ENCODE measurements at places on chromosomes 4 and X.

GRCh38 chrX:68568136-68568535 is 69.3 kb downstream of the YIPF6 start:
- DNase-seq, result no peak

GRCh38 chr4:6271206-6271605 is 1.6 kb downstream of the WFS1 start:
- DNase-seq, result no peak

DNA sequence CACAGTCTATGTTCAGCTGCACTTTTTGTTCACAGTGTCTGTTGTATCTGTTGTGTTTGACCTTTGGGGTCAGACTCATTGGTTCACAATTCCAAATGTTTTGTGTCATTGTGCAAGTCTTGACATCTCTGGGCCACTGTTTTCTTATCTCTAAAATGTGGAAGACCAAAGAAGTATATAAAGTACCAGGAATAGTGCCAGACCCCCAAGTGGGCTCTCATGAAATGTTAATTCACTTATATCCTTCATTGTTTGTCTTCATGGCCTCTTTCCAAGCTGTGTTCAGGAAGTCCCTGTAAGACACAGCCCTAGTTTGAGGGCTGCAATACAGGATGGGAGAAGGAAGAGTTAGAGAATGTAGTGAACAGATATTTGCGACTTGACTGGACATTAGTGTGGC is 468.3 kb upstream of the BOD1L1 start:
- no peak for DNase-seq

DNA sequence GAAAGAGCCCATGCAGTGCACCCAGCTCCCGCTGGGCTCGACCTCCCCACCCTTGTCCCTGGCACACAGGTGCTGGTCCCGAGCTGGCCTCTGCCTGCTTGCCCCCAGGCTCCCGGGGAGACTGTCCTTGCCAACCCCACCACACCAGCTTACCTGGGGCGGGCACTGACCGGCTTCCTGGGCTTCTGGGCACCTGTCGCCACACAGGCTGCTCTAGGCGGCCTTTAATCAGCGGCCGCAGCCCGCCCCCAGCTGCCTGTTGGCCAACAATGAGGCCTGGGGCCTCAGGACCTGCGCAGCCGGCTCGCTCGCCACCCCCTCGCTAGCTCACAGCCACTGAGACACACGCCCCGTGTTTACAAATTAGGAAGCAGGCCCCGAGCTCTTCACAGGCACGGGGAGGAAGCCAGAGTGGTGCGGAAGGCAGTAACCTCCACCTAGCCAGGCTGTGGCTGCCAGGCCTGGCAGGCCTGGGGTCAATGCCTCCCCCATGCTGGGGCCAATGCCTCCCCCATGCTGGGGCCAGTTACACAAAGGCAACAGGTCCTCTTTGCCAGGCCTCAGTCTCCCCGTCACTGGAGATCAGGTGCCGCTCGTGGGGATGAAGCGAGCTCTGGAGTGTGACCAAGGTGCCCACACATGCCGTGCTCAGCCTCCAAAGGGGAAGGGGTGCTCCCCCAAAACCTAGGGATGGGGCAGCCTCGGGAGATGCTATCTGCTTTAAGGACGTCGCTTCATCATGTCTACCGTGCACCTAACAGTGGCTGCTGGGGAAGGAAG is at the start of gene TREX2:
TREX2 (minus strand) TSS at position 201 of the 780 bp plus-strand sequence. CDS start 626 bp downstream, outside the sequence.
- DNase-seq, result no peak

GRCh38 chr4:150583287-150584110 is 1.5 kb downstream of the MAB21L2 start:
- DNase-seq, result no peak

Data from glomerular endothelial cell (primary cell).